ENCODE measurements at places on chromosomes 3 and 15.

DNA sequence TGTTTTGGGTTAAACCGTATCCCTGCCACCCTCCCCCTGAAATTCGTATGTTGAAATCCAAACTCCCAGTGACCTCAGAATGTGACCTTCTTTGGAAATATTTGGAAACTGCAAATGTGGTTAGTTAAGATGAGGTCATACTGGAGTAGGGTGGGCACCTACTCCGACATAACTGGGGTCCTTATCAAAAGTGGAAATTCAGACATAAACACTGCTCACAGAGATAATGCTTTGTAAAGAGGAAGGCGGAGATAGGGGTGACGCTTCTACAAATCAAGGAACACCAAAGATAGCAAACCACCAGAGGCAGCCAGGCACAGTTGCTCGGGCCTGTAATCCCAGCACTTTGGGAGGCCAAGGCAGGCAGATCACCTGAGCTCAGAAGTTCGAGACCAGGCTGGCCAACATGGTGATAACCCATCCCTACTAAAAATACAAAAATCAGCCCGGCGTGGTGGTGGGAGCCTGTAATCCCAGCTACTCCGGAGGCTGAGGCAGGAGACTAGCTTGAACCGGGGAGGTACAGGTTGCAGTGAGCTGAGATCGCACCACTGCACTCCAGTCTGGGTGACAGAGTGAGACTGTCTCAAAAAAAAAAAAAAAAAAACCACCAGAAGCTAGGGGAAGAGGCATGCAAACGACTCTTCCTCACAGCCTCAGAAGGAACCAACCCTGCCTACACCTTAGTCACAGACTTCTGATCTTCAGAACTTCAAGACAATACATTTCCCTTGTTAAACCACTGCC is 51.1 kb upstream of the CHD2 start:
- DNase-seq = no peak

GRCh38 chr15:98681061-98681460 is 32.7 kb downstream of the IGF1R start:
- DNase-seq = no peak

DNA sequence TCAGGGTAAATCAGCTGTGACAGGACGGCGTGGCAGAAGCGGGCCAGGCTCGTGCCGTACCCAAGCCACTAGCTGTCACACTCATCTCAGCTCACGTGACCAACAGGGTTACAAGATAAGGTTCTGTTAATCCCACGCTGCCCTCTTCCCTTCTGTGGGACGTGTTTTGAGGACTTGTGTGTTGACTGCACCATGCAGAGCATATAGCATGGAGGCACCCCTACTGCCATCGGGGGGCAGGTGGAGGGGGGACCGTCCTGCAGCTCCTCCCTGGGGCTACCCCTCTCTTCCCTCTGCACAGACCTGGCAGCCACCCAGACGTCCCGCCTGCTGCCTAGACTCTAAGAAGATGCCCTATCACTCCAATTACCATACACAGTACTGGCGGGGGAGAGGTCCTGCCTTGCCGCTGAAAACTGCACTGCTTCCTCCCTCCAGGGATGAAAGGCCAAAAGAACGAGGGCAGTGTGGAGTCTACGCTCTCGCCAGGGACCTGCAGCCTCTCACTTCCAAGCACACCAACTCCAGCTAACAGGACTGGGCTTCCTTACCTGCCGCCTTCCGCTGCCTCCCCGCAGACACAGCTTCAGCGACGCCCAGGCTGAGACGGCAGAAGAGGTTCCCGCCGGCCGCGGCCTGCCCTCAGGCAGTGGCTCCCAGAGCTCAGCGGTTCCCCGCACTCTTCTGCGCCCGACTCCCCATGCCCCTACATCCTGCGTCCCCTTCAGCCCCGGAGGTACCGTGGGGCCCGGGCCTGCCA is at the start of gene TNK2:
TNK2 (minus strand) TSS at position 618 of the 760 bp plus-strand sequence. CDS start 19,963 bp downstream, outside the sequence.
- peak; percentile 48 for DNase-seq

DNA sequence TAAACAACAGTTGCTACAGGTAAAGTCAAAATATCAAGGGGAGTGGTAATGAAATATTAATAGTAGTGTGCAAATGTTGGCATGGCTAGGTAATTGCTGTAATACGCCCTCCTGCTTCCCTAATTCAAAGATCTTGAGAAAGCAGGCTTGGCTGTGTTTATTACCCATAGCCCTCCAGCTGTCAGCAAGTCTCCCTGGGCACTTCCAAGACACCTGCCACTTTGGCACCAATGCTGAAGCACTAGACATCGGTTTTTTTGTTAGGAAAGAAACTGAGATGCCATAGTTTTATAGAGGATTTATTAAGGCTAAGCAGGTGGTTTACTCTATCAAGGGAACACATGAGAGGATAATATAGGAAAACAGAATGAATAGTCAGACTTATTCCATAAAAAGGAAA is 64.4 kb downstream of the P2RY1 start:
- no peak for DNase-seq

GRCh38 chr3:165796701-165797100 is 40.5 kb downstream of the BCHE start:
- DNase-seq = no peak

- peak; percentile 55 for DNase-seq
Observed at GRCh38 chr3:90007778-90008499, 900.5 kb downstream of the EPHA3 start.

- no peak for DNase-seq
Observed at GRCh38 chr3:134008630-134009156, 21.0 kb downstream of the SLCO2A1 start.

GRCh38 chr15:78415284-78415683 is 22.7 kb upstream of the IREB2 start:
- peak; percentile 44 for DNase-seq

DNA sequence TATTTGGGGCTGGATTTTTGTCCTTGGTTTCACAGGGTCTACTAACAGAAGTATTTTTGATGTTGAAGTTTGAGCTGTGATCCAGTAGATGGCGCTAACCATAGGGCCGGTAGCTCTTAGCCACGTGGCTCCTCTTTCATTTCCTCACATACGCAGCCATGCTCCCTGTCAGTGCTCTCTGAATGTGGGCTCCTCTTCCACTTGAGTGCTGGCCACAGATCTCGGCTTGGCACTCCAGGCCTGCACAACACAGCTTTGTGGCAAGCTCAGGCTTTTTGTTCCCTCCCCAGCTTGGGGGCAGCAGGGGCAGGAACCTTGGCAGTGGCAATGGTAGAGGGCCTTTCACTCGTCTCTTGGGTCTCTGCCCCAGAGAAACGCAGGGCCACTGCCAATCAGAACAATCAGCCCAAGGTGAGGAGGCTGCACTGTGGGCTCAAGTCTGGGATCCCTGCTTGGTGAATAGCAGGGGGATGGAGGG is 18.6 kb upstream of the DNAAF4 start:
- no peak for DNase-seq

- DNase-seq = no peak
Observed at GRCh38 chr15:57948351-57949289, 116.9 kb downstream of the ALDH1A2 start.

DNA sequence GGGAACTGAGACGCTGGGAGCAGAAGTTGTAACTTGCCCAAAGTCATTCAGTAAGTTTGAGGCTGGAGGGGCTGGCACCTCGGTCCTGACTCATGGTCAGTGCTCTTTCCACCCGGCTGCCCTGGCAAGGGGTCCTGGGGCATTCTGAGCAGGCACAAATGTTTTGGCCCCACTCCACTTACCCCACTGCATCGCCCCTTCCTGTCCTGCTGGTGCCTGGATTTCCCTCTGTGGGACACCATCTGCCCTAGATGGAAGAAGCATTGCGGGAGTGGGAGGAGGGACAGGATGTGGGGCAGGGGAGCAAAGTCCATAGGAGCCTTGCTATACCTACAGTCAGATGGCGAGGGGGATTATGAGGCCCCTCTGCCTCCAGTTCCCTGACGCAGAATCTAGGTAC is 4.5 kb downstream of the CORO2B start:
- DNase-seq = no peak

- DNase-seq = no peak
Observed at GRCh38 chr15:80240276-80240675, 11.7 kb downstream of the CTXND1 start.

DNA sequence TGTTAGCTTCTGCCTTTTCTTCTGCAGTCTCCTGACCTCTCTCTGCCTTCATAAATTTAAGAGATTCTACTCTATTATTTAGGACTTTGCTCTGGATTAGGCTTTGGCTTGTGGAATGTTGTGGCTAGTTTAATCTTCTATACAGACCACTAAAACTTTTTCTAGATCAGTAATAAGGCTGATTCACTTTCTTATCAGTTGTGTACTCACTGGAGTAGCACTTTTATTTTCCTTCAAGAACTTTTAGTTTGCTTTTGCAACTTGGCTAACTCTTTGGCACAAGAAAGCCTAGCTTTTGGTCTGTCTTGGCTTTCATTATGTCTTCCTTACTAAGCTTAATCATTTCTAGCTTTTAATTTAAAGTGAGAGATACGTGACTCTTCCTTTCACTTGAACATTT is 265.5 kb upstream of the TBC1D5 start:
- DNase-seq = no peak

GRCh38 chr3:105195260-105195659 is 171.4 kb upstream of the ALCAM start:
- no peak for DNase-seq

DNA sequence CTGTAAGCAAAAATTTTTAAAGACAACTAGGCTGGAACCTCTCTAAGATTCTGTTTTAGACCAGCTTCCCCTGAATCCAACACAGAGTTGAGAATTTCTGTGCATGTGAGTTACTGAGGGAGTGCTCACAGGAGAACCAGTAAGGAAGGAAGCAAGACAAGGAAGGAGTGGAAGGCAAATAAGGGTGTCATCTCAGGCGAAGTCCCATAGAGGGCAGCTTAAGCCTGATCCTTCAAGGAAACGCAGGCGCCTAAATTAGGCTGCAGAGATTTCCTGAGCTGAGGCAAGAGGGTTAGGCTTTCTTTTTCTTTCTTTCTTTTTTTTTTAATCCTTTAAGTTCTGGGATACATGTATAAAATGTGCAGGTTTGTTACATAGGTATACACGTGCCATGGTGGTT is 36.2 kb upstream of the COL6A6 start:
- no peak for DNase-seq

- no peak for DNase-seq
Observed at GRCh38 chr3:59695860-59696259, 646.0 kb upstream of the CFAP20DC start.

DNA sequence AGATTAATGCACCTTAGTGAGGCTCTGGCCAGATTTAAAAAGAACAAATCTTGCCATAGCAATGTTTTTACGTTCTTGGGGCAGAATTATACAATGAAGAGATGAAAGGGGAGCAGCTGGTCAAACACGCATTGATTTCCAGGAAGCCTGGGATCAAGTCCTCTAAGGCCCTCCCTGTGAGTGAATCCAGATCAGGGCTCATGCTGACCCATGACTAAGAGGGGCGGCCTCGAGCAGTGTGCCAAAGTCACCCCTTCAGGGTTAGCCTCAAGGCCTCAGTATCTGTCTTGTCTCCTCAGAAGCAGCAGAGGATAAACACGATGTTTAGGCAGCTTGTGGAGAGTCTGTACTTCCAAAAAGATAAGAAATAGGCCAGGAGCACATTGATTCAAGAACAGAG is 9.3 kb upstream of the RBP1 start:
- no peak for DNase-seq

- DNase-seq = no peak
Observed at GRCh38 chr3:138082085-138082991, 33.1 kb downstream of the DZIP1L start.

DNA sequence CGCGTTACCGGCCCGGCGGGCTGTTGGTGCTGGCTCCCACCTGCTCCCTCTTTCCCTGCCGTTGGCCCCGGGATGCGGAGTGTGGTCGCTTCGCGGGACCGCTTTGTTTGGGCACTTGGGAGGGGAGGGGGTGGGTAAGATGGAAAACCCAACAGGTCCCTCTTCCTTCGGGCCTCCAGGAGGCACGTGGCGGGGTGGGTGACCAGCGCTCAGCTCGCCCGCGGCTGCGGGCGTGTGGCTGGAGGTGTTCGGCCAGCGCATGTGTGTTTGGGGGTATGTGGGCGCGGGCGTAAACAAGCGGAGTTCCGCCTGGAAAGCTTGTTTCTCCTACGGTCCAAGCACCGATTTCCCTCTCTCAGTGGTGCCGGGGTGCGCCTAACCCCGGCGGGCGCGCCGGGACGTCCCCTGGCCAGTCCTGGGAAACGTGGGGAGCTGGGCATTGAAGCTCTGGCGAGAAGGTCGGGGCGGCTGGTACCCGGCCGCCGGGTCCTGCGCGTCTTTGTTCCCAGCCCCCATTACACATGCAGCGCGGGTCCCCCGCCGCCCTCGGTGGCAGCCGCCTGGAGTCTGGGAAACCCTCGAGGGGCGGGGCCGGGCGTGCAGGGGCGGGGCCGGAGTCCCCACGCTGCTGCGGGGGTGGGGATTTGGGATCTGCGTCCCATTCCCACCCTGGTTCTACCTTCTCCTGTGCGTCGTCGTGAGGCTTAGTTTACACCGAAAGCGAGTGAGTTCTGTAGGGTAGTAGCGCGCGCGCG is 1.4 kb downstream of the ACVR2B start:
- DNase-seq = peak; percentile 56

DNA sequence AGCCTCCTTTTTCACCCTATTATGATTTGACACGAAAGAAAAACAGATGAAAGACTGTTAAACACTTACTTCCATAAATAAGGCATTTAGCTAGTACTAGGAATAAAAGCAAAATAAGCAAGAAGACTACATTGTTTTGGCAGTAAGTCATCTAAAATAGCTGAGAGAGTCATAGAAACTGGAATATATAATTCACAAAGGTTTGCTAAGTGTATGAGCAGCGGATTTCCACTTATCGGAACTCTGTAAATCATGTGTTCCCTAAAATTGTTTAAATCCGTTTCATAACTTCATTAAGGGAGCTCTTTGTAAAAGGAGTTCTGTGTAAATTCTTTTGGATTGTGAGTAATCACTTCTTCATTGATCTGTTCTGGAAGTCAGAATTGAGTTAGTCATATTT is 202.5 kb upstream of the CBLB start:
- DNase-seq = no peak
